ENCODE measurements at places on chromosomes 2 and 18.

DNA sequence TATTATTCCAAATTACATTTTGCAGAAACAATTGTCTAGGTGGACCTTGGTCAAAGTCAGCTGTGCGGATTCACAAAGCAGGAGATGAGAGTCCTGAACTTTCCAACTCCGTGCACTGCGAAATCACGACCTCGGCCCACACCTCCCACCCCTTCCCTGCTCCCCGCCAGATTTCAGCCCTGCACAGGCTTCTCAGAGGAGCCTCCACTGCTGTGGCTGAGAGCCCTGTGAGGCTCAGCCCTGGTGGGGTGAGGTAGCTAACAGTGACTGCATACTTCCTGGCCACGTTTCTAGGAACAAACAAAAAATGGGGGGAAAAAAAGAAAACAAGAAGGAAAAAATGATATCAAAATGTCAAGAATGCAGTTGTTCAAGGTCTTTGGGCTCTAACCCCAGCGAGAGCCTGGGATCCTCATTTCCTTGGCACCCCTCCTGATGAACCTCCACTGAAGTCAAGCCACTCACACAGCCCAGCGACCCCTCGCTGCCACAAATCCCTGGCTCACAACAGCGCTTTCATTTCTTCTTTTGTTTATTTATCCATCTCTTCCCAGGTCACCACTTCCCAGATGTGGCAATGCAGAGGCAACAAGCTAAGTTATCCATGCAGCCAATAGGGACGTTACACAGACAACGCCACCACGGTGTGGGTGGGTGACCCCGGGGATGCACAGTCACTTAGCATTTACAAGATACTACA lies 729.7 kb upstream of the ID2 start:
- DNase-seq, result no peak

DNA sequence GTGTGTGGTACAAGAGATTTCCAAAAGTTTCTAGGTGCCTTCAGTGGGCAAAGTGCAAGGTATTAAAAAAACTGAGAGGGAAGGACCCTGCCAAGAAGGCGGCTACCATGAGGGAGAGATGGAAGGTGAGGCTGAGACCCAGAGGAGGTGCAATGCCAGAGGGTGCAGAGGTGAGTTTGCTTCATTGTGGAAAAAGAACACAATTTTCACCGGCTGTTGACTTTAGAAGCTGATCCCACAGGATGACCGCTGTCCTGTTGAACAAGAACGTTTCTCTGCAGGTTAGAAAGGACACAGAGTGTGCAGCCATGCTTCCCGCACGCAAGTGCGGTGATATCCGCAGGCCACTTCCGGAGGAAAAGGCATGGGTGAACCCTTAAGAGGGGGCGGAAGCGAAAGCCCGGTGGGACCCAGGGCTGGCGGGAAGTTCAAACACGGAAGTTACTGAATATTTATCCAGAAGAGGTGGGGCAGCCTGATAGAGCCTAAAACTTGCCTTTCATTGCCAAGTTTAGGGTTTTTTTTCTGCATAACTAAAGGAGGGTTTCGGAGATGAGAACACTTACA lies 16.6 kb downstream of the SP110 start:
- no peak for DNase-seq

- DNase-seq, result no peak
Measured at GRCh38 chr2:71948781-71949536, 198.7 kb downstream of the CYP26B1 start.

GRCh38 chr2:223041527-223042109 lies 10.4 kb upstream of the KCNE4 start:
- DNase-seq, result no peak

DNA sequence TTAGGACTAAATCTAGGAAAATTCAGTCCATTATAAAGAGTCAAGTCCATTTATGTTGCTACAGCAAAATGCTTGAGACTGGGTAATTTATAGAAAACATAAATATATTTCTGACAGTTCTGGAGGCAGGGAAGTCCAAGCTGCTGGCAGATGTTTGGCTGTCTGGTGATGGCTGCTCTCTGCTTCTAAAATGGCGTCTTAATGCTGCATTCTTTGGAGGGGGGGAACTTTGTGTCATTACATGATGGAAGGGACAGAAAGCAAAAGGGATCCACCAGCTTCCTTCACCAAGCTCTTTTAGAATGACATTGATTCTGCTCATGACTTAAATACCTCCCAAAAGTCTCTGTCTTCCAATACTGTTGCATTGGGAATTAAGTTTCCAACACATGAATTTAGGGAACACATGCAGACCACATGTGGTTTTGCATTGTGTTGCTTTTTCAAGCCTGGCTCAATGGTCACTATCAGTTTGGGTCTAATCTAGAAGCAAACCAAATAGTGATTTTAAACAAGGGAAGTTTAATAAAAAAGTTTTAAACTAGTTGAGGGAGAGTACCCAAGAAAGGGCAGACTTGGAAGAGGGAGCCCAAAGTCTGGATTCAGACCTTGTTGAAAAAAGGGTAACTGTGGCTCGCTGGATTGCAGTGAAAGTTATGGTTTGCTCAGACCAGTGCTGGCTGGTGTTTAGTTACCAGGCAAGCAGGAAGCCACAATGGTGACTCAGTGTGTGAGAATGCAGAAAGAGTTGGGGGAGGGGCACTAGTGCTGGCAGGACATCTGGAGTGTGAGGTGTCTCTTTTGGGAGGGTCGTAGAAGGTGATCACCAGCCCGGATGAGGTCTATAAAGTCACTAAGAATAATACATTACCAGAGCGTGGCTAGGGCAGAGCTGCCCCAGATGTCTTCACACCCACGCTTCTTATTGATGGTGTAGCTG lies 30.8 kb downstream of the C18orf54 start:
- DNase-seq, result no peak

DNA sequence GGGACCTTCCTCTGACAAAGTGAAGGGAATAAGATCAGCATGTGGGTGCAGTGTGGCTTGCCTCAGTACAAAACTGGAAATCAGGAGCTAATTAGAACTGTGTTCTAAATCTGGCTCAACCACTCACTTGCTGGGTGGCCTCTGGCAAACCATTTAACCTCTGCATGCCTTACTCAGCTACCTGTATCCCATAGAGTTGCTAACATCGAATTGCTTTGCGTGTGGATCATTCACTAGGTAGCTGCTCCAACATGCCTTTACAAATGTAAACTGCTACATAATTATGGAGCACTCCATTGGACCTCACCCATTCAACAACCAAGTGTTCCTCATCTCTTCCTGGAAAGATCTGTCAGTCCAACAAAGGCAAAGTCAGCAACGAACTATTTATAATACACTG lies 19.0 kb downstream of the PLEKHM3 start:
- no peak for DNase-seq

DNA sequence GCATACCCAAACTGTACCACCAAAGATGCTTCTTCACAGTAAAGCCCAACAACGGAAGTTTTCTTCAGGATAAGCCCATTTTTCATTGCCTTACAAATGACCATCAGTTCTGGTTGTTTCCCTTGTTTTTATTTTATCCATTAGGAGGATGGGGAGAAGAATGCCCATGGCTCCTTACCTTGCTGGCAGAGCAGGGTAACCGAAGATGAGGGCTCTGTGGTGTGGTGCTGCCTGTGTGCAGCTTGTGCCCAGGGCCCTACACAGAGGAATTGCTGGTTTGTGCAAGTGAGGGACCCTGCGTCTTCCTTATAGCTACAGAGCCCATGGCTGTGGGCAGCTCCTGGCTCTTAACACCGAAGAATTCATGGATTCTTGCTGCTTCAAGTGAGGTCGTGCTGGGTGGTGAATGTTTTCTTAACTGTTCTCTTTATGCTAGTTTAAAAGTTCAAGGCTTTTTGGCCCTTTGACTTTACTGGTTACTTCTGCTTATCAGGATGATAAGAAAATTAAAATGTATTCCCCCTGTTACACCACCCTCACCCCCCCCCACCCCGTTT lies 110.6 kb downstream of the MAP4K4 start:
- no peak for DNase-seq

DNA sequence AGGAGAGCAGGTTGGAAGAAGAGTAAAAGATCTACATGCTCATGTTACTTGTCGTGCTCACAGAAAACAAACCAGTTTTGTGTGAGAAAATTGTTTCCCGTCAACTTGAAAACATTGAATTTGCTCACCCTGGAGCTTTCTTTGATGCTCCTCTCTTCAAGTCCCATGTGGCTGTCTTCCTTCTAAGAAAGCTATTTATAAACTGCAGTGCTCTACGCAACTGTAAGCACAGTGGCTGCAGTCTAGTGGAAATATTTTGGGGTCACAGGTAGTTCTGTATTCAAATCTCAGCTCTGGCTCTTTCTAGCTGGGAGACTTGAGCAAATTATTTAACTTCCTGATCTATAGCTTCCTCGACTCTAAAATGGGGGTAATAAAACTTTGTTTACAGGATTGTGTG lies 211.8 kb downstream of the PLCL1 start:
- DNase-seq, result no peak

GRCh38 chr18:35778850-35779627 lies 193.4 kb upstream of the RMP24 start:
- no peak for DNase-seq

- peak; percentile 72 for DNase-seq
Measured at GRCh38 chr2:165015052-165015642, 59.8 kb upstream of the SLC38A11 start.

- DNase-seq, result no peak
Measured at GRCh38 chr2:17101596-17101995, 416.6 kb downstream of the RAD51AP2 start.

- DNase-seq, result peak; percentile 30
Measured at GRCh38 chr2:30865243-30865642, 58.0 kb upstream of the CAPN13 start.

DNA sequence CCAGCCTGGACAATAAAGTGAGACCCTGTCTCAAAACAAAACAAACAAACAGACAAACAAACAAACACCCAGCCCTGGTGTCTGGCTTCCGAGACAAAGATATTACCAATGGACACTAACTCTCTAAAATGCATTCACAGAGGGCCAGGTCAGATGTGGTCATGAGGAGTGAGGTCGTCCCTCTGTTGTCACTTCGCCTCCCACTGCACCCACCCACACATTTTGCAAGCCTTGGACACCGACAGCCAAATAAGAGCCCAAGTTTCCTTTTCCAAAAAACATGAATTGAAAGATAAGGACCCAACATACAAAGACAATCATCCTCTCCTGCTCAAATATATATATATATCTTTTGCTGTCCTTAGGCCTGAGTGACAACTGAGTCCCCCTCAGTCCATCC lies 319.9 kb downstream of the TSN start:
- DNase-seq, result no peak

- DNase-seq, result no peak
Measured at GRCh38 chr2:240368781-240369331, 66.6 kb upstream of the GPC1 start.

DNA sequence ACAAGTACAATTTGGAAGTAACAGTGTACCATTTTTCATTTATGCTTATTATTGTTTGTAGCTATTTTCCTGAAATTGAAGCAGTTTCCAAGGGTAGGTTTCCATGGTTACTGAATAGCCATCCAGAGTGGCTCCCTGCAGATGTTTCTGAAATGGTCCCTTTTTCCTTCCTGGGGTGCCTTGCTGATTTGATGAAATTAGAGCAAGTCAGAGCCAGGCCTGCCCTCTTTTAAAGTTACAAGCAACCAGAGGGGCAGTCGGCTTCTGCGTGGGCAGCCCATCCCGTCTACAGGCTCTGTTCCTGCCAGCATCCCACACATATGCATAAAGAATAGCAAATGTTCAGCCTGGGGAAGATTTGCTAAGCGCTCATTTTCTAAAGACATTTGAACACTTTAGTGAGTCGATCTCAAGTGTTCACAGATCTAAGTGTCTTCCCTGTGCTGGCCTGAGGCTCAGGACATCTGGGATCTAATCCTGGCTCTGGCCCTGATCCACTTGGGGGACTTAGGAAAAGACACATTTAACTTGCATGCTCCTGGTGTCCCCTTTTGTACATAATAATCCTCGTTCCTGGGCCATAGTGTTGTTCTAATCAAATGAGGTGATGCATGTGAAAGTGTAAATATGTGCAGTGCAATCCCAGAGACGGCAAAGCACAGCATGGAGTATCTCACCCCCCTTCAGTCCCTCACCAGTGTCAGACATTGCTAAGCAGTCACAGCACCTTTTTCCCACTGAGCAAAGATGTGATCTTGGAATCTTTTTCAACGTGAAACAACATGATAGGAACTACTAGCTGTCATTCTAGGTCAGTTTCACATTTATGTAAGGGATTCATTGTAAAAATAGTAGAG lies 92.2 kb downstream of the STPG4 start:
- peak; percentile 77 for DNase-seq

DNA sequence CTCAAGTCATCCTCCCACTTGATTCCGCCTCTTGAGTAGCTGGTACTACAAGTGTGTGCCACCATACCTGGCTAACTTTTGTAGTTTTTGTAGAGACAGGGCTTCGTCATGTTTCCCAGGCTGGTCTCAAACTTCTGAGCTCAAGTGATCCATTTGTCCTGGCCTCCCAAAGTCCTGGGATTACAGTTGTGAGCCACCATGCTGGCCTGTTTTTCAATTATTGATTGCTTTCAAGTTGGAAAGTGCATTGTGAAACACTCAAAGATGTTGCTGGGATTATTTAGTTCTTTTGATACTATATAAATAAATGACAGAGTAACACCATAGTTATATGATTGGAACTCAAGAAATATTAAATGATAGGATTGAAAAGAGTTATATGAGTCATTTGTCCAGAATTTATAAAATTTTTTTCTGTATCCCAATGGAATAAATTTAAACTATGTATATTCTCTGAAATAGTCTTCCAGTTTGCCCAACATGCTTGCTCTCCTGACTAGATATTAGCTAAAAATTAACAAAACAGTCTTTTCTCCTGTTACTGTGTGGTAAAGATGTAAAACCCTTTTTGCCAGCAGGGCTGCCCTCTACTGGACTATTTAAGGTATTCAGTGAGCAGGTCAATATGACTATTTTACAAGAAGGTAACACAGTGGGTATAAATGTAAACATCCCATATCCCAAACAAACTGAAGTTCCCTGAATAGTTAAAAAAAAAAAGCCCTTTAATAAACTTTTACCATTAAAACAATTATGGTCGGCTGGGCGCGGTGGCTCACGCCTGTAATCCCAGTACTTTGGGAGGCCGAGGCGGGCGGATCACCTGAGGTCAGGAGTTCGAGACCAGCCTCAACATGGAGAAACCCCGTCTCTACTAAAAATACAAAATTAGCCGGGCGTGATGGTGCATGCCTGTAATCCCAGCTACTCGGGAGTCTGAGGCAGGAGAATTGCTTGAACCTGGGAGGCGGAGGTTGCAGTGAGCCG lies 42.7 kb downstream of the ACSL3 start:
- peak; percentile 82 for DNase-seq

DNA sequence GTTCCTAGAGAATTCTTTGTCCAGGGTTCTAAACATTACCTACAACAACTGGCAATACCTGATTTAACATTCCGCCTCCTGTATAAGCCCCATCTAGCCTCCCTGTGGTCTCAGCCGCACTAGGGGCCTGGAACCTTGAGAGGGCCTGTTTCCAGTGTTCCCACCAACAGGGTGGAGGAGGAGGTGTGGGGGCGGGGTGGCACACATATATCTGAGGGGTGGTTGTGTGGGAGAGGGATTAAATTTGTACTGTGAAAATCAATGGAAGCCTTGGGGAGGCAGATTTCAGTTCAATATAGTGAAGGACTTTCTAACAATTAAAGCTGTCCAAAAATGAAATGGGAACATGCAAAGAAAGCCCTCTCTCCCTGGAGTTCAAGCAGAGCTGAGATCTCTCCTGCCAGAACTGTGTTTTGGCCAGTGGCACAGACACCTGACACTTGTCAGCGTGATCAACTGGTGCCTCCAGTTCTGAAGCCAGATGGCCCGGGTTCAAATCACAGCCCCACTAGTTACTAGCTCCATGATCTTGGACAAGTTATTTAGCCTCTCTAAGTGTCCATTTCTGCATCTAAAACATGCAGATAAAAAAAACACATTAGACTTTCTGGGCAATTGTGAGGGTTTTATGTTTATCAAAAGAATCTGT lies 17.0 kb upstream of the FZD7 start:
- DNase-seq, result no peak

- peak; percentile 12 for DNase-seq
Measured at GRCh38 chr18:4987452-4988405, 209.3 kb downstream of the AKAIN1 start.
